ENCODE measurements at places on chromosomes 5 and 9.

DNA sequence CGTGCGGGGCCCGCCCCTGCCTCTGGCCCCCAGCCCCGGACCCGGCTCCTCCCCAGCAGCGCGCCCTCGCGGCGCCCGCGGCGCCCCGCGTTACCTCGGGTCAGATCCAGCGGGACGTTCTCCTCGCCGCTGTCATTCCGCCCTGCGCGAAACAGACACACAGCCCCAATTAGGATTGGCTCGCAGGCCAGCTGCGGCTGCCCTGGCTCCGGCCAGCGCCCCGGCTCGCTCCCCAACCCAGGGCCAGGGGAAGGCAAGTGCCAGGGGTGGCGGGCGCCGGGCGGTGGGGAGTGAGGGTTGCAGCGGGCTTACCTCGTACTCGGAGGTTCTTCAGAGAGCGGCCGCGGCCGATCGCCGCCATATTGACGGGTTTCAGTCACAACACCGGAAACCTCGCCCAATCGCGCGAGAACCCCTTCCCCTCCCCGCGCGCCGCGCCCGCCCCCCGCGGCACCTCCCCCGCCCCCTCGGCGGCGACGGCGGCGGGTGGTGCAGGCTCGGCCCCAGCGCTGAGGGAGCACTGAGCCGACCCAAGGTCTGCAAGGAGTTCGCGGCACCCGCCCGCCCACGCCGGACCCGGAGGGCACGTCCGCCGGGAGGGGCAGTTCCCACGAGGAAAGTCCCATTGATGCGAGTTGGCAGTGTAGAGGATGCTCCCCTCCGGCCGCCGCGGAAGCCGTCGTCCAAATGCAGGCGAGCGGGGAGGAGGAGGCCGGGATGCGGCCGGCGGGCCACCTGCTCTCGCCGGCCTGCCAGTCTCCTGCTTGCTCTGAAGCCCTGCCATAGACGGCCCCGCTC is at the start of gene RICTOR:
RICTOR (minus strand) TSS at position 383 of the 798 bp plus-strand sequence; CDS start at position 361, 22 bp downstream.
- DNase-seq: no peak

DNA sequence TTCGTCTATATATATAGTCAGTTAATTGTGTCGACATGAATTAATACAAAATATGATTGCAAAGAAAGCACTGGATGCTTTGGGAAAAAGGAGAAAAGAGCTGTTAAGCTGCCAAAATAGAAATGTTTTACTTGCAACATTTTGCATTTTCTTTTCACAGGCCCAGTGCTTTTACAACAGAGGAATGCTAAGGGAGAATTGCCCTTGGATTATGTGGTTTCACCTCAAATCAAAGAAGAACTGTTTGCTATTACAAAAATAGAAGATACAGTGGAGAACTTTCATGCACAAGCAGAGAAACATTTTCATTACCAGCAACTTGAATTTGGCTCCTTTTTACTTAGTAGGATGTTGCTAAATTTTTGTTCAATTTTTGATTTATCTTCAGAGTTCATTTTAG is 76.2 kb downstream of the SLF1 start:
- DNase-seq: no peak

DNA sequence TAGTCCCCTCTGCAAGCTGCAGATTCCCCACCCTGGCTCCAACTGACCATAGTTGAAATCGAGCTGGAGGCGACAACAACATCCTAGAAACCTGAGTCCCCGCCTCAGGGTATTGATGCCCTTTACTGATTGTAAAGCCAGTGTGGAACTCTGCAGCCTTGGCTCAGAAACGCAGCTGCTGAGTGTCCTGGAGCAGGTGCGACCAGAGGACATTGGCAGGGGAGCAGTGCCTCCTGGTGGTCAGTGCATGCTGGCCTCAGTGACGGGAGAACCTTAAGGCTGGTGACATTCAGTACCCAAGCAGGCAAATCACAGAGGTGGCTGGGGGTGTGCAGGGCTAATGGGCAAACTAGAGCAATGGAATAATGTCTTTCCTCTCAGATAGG is 20.4 kb upstream of the ZNF354B start:
- no peak for DNase-seq

DNA sequence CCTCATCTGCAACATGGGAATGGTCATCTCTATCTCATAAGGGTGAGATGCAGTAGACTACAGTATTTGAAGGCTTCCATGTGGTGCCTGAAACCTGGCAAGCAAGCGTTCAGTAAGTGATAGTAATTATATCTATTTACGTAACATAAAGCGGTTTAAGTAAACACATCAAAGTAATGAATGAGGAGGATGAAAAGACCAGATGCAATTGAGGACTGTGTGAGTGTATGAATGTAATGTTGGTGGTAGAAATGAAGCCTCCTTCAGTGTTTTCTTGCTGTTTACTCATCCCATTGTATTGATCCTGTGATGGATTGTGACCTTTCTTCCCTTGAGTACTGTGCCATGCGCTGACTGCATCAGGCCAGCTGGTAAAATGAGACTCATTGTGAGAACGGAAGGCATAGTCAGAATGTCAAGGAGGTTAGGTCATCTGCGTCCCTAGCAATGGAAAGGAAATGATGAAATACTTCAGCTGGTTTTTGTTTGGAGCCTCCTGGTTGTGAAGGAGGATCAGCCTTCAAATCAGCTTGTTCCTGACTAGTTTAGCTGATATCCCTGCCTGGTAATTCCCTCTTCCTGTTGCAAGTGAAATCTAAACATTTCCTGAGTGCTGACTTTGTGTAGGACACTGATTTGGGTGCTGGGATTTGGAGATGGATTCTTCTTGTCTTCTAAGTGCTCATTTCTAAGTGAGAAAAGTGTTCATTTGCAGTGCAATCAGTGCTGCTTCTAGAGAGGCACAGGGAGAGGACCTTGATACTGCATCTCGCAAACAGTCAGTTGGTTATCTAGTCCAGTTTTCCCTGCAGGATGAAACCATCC is 35.6 kb downstream of the TNFSF8 start:
- peak; percentile 99 for DNase-seq

- no peak for DNase-seq
Observed at GRCh38 chr5:155727512-155728145, 599.3 kb upstream of the SGCD start.

All from glomerular endothelial cell (primary cell).